Stimulated activated naive CD4-positive, alpha-beta T cell treated with Interleukin-2 at 50 U/mL for 16 hours (primary cell): ENCODE measurements at places on chromosomes 1 and 21.

DNA sequence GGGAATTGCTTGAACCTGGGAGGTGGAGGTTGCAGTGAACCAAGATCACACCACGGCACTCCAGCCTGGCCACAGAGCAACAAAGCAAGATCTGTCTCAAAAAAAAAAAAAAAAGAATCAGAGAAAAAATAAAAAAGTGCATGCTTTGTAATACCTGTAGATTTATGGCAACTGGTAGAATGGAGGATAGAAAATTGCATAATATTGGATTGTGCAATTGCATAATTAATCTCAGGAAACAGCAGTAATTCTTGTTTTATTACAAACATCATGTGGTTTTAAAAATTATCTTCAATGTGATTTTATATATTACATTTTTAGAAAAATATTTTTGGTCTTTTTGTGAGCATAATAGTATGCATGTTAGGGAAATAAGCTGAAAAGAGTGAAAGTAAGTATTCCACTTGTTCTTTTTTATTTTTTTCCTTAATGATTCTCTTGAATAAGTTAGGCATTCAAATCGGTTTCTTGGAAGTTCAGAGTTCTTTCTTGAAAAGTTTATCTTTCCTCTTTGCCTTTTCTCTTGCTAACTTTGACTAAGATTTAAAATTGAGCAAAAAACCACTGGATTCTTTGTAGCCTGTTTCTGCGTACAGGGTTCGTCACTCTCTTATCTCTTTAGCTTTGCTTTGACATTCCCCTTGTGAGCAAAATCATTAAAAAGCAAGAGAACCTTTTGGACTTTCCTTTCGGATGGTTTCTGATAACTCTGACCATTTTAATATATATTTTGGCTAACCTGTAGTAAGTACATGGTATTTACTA, 127.5 kb upstream of the ADAMTS5 start:
- DNase-seq = no peak

GRCh38 chr1:108843390-108844137, 13.3 kb downstream of the AKNAD1 start:
- DNase-seq = no peak

- no peak for DNase-seq
Observed at GRCh38 chr1:201272799-201273198, 10.5 kb upstream of the PKP1 start.

- no peak for DNase-seq
Observed at GRCh38 chr1:170578359-170578758, 46.4 kb downstream of the GORAB start.

DNA sequence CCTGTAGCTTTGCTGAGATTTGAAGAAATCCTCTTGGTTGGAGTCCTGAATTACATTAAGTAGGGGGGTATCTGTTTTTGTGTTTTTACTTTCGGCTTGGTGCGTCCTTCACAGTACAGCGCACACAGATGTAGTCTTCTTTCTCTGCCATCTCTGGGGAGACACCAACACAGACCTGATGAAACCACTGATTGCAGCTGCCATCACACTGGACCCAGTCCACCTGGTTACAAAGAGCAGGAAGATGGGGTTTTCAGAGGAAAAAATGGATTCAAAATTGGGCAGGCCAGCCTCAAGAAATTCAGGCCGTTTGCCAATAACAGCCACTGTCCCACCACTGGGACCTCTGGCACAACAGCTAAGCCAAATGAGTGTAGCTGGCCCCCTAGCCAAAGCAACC, 18.7 kb upstream of the SYT2 start:
- no peak for DNase-seq

GRCh38 chr1:215878128-215878527, 311.0 kb downstream of the KCTD3 start:
- no peak for DNase-seq

DNA sequence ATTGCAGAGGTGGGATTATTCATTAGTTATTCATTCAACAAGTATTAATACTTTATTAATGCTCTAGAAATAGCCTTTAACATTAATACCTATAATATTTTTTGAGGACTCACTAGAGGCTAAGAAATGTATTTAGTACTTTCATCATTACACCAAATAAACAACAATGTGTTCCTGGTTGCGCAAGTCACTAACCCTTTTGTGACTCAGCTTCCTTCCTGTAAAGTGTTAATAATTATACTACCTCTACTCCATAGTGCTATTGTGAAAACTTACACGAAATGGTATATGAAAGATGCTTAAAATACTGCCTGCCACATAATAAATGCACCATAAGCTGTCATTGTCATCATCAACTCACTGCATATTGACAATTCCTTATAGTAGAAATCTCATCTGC, 431.0 kb downstream of the DPYD start:
- DNase-seq = no peak

DNA sequence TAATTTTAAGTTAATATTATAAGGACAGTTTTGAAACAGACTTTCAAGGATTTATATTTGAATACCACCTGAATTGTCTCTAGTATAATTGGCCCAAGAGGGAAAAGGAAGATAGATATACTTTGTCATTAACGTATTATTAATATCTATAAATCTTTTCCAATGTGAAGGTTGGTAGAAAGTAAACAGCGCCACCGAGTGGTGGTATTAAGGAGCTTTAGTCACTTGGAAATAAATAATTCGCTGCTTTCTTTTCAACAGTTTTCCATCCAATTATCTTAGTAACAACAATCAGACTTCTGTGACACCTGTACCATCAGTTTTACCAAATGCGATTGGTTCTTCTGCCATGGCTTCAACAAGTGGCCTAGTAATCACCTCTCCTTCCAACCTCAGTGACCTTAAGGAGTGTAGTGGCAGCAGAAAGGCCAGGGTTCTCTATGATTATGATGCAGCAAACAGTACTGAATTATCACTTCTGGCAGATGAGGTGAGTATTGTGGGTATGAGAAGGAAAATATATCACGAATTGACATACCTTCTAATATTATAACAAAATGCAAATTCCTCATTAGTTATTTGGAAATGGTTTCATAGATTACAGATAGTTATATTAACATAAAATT, 37.7 kb downstream of the SH3GLB1 start:
- no peak for DNase-seq

- no peak for DNase-seq
Observed at GRCh38 chr21:32352526-32352925, 40.3 kb downstream of the URB1 start.

DNA sequence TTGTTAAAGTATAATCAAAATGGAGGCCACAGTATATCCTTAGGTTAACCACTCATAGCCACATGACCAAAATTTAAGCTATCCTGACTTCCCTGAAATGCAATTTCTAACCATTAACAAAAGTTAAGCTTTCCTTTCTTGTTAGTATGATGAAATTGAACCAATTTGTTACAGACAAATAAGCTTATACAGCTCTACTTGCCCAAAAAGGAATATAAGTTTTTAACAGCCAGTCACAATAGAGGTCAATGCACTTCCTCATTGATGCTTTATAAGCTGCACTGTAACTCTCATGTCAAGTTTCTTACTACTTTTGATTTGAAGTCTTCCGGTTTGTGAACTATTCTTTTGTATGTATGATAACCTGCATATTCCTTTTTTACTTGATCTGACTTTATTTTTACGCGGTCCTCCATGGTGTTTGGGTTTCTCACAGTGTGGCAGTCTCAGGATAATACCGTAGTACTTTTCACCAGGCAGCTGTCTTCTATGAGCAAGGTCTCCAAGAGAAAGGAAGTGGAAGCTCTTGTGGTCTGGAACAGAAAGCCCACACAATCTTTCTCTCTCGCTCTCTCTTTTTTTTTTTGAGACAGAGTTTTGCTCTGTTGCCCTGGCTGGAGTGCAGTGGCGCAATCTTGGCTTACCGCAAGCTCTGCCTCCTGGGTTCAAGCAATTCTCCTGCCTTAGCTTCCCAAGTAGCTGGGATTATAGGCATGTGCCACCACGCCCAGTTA, 331.6 kb downstream of the SRGAP2C start:
- peak; percentile 9 for DNase-seq

DNA sequence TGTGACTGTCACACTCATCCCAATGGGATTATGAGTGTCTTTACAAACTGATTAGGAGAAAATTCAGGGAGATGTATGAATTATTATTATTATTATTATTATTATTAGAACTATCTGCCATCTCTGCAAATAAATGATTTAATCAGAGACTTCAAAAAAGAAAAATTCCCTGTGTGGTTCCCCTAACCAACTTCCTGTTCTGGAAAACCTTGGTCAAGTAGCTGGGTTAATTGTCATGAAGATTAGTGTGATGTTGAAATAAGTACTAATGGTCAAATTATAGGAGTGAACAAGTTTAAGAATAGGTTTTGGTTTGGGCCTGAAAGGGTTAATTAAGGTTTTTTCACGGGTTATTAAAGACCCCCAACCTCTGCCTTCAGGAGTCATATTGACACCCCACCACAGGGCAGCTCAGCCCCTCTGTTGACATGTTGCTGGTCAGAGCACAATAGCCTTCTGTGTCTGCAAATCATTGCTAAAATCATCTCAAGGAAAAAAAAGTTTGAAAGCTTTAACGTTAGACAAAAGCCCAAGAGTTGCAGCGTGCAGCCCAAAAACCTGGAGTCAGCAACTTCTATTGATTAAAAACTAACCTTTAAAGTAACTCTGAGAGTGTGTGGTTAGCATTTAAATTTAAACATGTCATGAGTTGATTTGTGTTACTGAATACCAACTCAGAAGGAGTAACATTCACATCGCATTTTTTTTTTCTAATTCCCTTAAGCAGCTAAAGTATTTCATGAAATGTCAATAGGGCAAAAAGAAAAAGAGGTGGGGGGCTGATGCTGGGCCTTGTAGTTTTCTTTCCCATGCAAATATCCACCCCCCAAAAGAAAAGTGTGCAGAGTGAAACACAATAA, 272.5 kb downstream of the TM2D1 start:
- no peak for DNase-seq

GRCh38 chr1:107740579-107740978, 224.4 kb downstream of the VAV3 start:
- DNase-seq = no peak

DNA sequence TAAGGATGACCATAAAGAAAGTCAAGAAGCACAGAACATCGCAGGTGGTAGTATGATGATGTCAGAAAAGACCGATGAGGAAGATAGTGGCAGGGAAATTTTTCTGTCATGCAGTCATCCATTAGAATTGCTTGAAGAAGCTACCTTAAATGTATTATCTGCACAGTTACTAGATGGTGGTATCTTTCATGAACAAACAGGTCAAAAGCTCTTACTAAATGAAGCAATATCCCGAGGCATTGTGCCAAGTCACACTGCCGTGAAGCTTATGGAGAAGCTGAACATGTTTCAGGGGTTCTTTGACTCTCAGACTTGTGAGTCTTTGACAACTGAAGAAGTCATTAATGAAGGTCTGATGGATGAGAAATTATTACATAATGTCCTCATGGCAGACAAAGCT, 128.8 kb downstream of the MACF1 start:
- no peak for DNase-seq

DNA sequence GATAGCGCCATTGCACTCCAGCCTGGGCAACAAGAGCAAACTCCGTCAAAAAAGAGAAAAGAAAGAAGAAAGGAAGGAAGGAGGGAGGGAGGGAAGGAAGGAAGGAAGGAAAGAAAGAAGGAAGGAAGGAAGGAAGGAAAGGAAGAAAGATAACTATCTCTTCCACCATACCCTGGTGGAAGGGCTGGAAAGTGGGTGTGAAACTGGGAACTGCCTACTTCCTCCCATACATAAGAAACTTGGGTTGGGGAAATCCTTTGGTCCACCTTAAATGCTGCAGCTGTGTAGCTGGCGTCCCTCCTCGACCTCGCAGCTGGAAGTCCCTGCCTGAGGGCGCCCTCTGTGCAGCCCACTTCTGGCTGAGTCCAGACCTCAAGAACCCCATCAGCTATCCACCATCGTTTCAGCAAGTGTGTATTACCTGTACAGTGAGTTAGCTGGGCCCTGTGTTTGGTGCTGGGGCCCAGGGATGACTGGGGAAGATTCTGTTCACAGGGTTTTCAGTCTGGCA, 4.6 kb upstream of the FAM167B start:
- DNase-seq = no peak

GRCh38 chr1:27400082-27400962, 7.9 kb downstream of the GPR3 start:
- DNase-seq = no peak

DNA sequence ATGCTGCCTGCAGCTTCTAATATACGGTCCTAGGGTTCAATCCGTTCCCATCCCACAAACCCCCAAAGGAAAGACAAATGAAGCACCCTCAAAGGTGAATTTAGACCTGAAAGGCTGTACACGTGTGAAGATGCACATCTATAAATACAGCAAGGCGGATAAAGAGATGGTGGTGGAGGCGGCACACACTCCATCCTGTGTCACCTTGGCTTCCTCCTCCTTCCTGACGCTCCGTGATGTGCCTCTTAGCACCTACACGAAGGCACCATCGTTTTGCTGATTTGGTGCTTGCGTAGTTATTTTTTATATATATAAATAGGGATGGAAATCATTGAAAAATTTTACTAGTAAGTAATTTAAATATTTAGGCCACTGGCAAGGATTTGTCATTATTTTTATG, 359.4 kb downstream of the NPHP4 start:
- DNase-seq = no peak

DNA sequence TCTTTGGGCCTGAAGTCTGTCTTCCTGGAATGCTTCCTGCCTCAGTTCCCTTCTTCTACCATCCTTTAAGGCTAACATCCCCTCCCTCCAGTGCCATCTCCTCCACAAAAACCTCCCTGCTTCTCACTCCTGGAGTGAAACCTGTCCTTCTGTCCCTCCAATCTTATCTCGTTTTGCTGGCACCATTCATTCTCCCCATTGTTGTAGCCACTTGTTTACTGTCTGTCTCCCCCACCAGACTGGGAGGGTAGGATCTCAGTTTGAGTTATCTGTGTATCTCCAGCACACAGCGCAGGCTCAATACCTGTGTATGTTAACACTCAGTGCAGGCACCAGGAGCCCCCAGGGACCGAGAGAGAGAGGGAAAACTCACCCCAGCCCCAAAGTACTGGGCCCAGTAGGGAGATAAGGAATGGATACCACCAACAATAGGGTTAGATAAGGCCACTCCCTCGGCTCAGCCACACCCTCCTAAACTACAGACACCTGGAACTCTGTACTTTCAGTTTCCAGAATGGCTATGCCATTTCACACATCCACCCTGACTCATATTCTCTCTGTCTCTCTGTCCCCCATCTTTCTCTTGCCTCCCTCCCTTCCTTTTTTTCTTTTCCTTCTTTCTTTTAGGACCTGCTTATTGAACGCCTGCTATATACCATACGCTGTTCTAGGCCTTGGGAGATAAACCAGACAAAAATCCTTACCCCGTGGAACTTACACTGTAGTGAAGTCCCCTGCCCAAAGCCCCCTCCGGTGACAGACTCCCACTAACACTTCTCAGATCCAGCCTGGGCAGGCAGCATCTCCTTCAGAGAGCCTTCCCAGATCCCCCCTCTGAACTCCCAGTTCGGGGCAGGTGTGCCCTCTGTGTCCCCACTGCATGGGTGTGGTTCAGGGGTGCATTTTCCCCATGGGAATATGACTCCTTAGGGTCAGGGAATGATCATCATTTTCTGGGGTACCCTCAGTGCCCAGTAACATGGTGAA, 3.3 kb upstream of the SSBP3 start:
- no peak for DNase-seq

GRCh38 chr1:24932284-24932683, 2.2 kb upstream of the RUNX3 start:
- peak; percentile 38 for DNase-seq
